ENCODE measurements at places on chromosomes 13 and 19. TPM values are rescaled to one million over a fixed set of nuclear protein-coding genes. Genes with fewer than 3 reads are reported as not detected.

GADD45B gene
- 708 TPM for total RNA-seq

GRCh38 chr19:1725100-1726064 is 27.9 kb upstream of the ONECUT3 start:
- H3K27ac ChIP-seq = no peak overlapping the region
- peaks cover 49% of the 10 kb centered on the region for H3K27me3 ChIP-seq
- DNase-seq = no peak
- H3K4me1 ChIP-seq = no peaks in the 10 kb centered on the region
- no peaks in the 10 kb centered on the region for H3K36me3 ChIP-seq

GRCh38 chr13:95032121-95032520 is 269.1 kb downstream of the ABCC4 start:
- H3K4me3 ChIP-seq = no peak overlapping the region
- no peaks in the 10 kb centered on the region for H3K27me3 ChIP-seq
- peaks cover 8% of the 10 kb centered on the region for H3K36me3 ChIP-seq
- no peak overlapping the region for H3K27ac ChIP-seq

DNA sequence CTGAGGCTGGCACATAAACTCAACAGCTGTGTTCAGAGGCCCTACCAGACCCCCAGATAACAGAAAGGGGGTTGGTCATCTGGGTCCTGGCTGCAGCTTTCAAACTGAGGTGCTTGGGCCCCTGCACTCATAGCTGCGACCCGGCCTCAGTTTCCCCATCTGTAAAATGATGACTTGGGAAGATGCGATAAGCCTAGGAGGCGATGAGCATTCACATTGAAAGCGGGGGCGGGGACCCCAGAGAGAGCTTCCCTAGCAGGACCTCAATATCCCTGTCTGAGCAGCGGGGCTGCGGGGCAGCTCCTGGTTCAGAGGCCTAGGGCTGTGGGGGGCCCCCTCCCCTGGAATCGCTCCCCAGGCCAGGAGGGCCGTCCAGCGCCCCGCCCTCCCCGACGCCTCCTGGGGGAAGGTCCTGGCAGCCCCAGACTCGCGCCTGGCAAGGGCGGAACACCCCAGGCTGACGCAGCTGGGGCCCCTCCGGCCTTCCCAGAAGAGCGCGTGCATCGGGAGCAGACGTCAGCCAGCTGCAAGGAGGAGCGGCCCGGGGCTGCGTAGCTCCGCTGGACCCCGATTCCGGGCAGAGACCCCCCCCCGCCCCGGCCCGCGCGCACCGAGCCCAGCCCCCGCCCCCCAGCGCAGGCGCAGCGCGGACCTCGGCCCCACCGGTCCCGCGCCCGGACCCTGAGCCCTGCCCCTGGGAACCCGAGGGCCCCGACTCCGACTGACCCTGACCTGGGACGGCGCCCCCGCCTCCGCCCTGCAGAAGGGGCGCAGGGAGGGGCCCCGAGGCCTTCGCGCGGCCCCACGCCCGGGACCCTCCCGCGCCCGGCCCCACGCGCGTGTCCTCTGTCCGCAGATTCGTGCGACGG is 3.5 kb downstream of the FSTL3 start:
- H3K36me3 ChIP-seq = no peaks in the 10 kb centered on the region
- peak overlapping the region; percentile 100 for H3K27ac ChIP-seq
- DNase-seq = peak; percentile 93
- peak overlapping the region; percentile 96 for H3K4me3 ChIP-seq

GRCh38 chr13:48727241-48728011 is 73.7 kb downstream of the CYSLTR2 start:
- DNase-seq = no peak
- no peak overlapping the region for H3K4me3 ChIP-seq
- no peak overlapping the region for H3K27ac ChIP-seq
- H3K4me1 ChIP-seq = no peaks in the 10 kb centered on the region
- no peaks in the 10 kb centered on the region for H3K27me3 ChIP-seq

GRCh38 chr13:113138792-113139551 is 16.4 kb downstream of the F10 start:
- no peaks in the 10 kb centered on the region for H3K36me3 ChIP-seq
- no peak for DNase-seq
- H3K4me1 ChIP-seq = no peaks in the 10 kb centered on the region

DNA sequence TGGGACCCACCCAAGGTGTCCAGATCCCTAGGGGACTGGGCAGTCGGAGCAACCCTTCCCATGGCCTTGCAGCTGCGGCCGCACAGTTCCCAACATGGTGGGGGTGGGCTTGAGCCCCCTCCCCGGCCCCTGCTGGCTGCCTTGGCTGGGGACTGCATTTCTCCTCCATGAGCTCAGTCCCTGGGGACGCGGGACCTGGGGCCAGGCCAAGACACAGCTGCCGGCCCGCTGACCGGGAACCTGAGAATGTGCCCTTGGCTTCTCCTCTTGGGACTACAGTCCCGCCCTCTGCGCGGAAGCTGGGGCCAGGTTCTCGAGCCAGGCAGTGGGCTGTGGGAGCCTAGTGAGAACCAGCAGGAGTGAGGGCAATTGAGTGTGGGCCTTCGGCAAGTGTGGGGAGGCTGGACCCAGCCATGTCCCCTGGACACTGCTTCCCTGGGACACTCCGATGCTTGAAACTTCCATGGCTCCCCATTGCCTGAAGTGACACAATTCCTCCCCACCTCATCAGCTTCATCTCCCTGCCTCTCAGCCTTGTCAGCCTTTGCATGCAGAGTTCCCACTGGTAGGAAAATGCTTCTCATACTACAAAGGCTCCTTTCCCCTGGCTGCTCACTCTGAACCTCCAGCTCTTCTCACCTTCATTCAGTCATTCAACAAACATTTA is 13.1 kb upstream of the NOTCH3 start:
- no peak for DNase-seq
- H3K36me3 ChIP-seq = no peaks in the 10 kb centered on the region
- no peaks in the 10 kb centered on the region for H3K27me3 ChIP-seq
- no peak overlapping the region for H3K27ac ChIP-seq

DNA sequence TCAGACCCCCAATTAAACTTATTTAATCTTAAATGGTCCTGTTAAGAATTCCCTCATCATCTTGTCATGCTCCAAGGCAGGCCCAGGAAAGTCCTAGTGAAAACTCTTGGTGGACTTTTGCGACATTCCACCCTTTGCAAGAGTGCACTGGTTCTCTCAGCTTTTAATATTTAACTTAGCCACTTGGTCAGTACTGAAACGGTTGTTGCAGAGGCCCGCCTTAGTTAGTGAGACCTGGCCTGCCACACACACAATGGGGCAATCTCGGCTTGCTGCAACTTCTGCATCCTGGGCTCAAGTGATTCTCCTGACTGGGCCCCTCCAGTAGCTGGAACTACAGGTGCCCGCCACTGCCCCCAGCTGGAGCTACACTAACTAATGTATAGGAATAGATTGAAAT is 1366.0 kb downstream of the UQCRFS1 start:
- no peaks in the 10 kb centered on the region for H3K27me3 ChIP-seq
- H3K27ac ChIP-seq = no peak overlapping the region
- no peaks in the 10 kb centered on the region for H3K36me3 ChIP-seq

DNA sequence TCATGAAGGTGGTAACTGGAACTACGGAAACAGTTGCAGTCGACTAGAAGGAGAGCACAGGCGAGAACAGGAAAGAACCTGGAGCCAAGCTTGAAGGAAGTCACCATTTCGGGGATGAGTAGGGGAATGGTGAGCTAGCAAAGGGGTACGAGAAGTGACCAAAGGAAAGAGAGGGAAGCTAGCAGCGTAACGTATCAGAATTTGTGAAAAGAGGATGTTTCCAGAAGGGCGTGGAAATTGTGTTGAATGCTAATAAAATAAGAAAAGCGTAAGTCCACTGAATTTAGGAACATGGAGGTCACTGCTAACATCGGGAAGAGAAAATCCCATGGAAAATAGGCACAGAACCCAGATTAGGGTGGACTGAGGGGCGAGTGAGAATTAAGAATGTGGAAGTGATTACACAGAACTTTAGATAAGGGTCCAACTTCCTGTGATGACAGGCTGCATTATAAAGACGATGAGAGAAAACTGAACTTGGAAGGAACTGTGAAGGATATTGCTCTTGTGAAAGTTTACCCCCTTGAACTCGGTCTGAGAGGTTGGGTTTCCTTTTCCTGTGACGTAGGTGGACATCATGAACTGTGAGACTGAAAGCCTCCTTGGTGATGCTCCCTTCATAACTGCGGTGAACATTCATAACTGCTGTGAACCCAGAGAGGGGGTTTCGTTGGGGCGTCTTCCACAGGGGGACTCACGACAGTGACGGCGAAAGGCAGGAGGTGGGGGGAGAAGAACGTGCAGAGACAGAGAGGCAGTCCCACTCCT is 2.0 kb upstream of the FFAR2 start:
- no peak overlapping the region for H3K4me3 ChIP-seq
- H3K4me1 ChIP-seq = no peaks in the 10 kb centered on the region
- peaks cover 24% of the 10 kb centered on the region for H3K27me3 ChIP-seq

DNA sequence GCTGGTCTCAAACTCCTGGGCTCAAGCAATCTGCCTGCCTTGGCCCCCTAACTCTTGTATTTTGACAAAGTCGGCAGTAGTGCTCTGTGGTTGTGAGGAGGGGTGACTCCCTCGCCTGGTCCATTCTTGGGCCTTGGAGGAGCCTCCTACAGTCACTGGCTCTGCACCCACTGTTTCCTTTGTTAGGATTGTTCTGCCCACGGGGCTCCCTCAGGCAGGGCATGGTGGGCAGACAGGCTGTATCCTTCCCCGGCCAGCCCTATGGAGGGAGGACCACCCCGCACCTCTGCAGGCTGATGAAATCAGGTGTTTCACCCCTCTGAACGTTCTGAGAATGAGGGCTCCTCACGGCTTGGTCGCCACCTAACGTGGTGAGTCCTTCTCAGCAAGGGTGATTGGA is 9.2 kb downstream of the FCAR start:
- H3K27ac ChIP-seq = no peak overlapping the region
- no peaks in the 10 kb centered on the region for H3K27me3 ChIP-seq
- no peaks in the 10 kb centered on the region for H3K36me3 ChIP-seq
- no peaks in the 10 kb centered on the region for H3K4me1 ChIP-seq

PRR36 gene
- not detected for total RNA-seq

- peaks cover 54% of the 10 kb centered on the region for H3K36me3 ChIP-seq
- no peak overlapping the region for H3K4me3 ChIP-seq
- H3K4me1 ChIP-seq = peaks cover 28% of the 10 kb centered on the region
Measured at GRCh38 chr19:49687566-49688316, 1.7 kb upstream of the ADM5 start.

THSD1 gene
- total RNA-seq = 3.0 TPM

DNA sequence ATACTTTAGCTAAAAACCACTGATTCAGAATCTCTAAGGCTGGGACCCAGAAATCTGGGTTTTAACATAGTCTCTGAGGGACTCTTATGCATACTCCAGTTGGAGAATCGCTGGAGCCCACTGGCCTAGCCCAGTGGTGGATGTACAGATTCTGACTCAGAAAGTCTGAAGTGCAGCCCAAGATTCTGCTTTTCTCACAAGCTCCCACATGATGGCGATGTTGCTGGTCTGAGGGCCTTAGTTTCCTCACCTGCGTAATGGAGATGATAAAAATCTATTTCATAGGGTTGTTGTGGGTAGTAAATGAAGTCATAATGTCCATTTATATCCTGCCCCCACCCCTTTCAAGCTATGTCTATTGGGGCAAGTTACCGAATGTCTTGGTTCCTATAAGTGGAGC is 7.7 kb upstream of the CDADC1 start:
- no peaks in the 10 kb centered on the region for H3K27me3 ChIP-seq
- H3K4me1 ChIP-seq = no peaks in the 10 kb centered on the region
- no peak overlapping the region for H3K27ac ChIP-seq
- DNase-seq = no peak

UGGT2 gene
- total RNA-seq = 32.7 TPM

DNA sequence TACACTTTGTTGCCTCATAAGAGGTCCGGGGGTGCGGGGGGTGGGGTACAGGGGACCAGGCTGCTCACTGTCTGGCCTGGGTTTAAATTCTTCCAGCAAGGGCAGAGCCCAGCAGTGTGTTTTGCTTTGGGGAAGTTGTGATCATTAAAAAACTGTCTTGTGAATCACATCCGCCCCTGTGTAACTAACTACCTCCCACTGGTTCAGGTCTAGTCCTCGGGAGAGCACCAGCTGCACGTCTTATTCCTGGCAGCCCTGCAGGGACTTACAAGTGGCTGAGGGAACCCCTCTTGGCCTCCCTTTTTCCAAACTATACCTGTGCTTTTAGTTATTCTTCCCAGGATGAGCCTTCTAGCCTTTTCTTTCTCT is 127.5 kb downstream of the SIPA1L3 start:
- H3K4me1 ChIP-seq = no peaks in the 10 kb centered on the region
- DNase-seq = no peak
- no peak overlapping the region for H3K4me3 ChIP-seq

GRCh38 chr13:48009284-48009683 is 8.2 kb upstream of the SUCLA2 start:
- DNase-seq = no peak
- H3K27me3 ChIP-seq = no peaks in the 10 kb centered on the region
- no peak overlapping the region for H3K27ac ChIP-seq
- no peak overlapping the region for H3K4me3 ChIP-seq

- H3K27ac ChIP-seq = peak within 1 kb of the TSS; percentile 98
- DNase-seq = peak; percentile 95
- peak within 1 kb of the TSS; percentile 79 for H3K4me3 ChIP-seq
- H3K36me3 ChIP-seq = peaks cover 22% of the 10 kb centered on the region
Measured at GRCh38 chr19:48325265-48325910, at the start of gene EMP3. EMP3 (plus strand) TSS chr19:48325552; CDS start chr19:48326845, 1,293 bp downstream.

- no peaks in the 10 kb centered on the region for H3K27me3 ChIP-seq
- H3K4me3 ChIP-seq = no peak overlapping the region
- H3K27ac ChIP-seq = no peak overlapping the region
- peaks cover 50% of the 10 kb centered on the region for H3K36me3 ChIP-seq
Measured at GRCh38 chr13:20984879-20985278, 76.5 kb downstream of the LATS2 start.

GRCh38 chr13:114071410-114071809 is 61.0 kb downstream of the RASA3 start:
- no peaks in the 10 kb centered on the region for H3K36me3 ChIP-seq
- no peak overlapping the region for H3K4me3 ChIP-seq
- peaks cover 24% of the 10 kb centered on the region for H3K4me1 ChIP-seq
- peak; percentile 50 for DNase-seq

DNA sequence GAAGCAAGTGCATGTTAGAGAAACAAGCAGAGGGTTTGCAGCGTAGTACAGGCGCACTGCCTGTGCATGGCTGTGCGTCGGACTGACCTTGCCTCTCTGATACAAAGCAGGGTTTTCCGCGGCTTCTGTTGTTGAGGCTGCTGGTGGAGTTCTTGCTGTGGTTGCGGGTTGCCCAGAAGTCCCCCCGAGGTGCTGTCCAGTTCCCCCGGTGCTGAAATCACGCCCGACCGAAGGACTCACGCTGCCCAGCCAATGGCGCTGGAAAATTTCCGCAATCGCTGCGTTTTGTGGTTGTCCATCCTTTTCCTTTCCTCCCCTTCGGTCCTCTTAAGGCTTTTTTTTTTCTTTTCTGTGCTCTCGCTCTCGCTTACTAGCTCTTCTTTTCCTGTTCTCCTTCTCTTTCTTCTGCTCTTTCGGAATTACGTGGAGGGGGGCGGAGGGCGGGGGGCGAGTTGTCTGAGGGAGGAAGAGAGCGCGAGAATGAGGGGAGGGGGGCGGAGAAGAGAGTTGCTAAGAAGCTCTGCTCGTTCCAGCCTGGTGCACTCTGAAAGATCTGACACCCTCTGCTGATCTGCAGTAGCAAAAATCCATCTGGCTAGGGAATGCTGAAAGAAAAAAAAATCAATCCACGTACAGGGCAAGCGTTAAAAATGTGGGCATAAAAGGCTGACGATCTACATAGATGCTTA is at the start of gene SLITRK1:
Gene SLITRK1 (minus strand): TSS at position 558 of the 689 bp plus-strand sequence. CDS start 967 bp downstream, outside the sequence.
- H3K4me1 ChIP-seq = peaks cover 40% of the 10 kb centered on the region
- no peaks in the 10 kb centered on the region for H3K36me3 ChIP-seq
- no peak within 1 kb of the TSS for H3K27ac ChIP-seq
- H3K4me3 ChIP-seq = no peak within 1 kb of the TSS

GRCh38 chr13:111421216-111421615 is 100.8 kb downstream of the TEX29 start:
- H3K4me1 ChIP-seq = no peaks in the 10 kb centered on the region
- H3K4me3 ChIP-seq = no peak overlapping the region
- no peaks in the 10 kb centered on the region for H3K27me3 ChIP-seq
- DNase-seq = no peak

Data from sigmoid colon (tissue), 7 donors.